ENCODE measurements at places on chromosomes 4 and X.

GRCh38 chr4:142719854-142720541, 126.1 kb downstream of the INPP4B start:
- no peak for DNase-seq

DNA sequence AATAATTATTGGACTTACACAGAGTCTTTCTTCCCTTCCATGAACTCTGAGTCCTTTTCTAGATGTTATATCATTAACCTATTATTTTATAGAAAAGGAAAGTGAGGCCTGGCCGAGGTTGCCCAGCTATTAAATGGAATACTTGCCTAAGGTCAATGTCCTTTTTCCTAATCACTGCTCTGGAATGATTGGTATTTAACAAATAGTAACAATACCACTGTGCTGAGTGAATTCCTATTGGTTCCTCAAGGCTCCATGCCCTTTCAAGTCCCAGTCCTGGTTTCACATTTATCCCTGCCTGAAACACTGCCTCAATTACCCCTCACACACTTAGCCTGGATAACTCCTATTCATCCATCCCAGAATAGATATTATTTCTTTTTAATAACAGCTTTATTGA, 6.2 kb downstream of the TCEAL9 start:
- no peak for DNase-seq

DNA sequence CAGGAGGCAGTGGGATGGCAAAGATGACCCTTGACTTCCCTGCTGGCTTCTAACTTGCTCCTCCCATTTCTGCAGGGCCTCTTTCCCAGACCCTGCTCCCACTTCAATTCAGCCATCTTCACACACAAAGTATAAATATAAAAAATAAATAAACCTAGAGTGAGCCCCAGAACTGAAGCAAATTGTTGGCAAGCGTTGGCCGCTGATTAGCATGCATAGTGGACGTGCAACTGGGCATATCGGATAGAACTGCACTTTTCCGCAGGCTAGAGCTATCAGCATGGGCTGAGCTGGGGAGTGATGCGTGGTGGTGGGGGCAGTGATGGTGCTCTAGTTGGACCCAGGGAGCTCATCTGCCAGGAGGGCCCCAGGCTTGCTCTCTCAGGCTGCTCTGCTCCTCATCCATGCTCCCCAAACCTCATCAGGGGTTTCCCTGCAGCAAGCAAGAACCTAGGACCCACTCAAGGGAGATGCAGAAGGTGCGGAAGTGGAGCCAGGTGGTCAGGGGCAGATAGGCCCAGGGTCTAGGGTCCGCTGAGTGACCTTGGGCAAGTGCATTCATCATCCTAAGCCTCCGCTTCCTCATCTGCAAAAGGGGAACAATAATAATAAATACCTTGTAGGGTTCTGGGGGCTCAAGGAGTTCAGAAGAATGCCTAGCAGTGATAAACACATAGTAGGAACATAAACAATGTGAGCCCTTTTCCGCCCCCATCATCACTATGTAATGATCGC, 146.8 kb upstream of the PJA1 start:
- no peak for DNase-seq

DNA sequence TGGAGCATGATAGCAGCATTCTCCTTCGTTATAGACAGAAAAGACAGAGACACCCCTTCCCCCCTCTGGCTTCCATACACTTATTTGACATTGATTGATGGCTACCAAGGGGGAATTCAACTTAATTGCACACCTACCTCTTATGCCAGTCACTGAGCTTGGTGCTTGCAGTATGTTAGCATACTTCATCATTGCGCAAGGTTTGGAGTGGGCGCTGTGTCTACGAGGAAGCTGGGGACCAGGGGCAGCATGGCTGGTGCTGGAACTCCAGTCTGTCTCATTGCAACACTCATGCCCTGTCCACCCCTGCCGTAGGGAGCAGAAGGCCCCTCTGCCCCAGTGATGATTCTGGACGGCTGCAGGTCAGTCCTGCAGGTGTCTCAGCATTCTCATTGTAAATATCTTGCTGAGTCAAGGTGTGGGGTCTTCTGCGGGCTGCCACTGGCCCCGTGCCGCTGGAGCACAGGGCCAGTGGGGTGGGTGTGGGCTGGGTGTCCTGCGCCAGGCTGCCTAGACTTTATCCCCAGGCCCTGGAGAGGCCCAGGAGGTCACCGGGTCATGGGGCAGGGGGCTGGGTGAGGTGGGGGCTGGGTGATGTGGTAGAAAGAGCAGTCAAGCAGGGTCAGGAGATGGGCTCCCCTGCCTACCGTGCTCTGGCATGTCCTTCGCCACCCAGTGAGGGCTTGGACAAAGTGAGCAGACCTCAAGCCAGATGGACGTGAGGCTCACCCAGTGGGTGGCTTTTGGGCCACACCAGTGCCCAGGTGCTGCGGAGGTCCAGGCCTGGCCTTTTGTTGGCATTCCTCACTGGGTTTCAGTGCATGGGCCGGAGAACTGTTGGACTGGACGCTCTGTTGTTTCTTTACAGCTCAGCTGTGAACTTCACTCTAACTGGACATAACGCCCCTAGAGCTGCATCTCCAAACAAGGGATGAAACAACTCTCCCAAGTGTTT, 85.5 kb downstream of the PSAPL1 start:
- DNase-seq, result no peak

DNA sequence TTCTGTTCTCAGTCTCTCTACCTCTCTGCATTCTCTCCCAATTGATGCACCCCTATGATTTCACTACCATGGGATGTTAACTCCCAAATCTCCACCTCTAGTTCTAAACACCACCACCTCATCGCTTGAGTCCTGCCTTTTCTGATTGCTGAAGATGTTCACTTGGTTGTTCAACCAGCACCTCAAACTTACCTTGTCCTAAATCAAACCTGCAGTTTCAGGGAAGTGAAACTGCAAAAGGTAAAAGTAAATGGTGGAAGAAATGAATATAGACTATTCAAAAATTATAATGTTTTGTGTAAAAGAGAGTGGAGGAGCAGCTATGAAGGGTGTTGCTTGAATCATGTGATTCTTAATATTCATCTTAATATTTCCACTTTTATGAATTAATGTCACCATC, 91.0 kb downstream of the PDE5A start:
- DNase-seq, result no peak

DNA sequence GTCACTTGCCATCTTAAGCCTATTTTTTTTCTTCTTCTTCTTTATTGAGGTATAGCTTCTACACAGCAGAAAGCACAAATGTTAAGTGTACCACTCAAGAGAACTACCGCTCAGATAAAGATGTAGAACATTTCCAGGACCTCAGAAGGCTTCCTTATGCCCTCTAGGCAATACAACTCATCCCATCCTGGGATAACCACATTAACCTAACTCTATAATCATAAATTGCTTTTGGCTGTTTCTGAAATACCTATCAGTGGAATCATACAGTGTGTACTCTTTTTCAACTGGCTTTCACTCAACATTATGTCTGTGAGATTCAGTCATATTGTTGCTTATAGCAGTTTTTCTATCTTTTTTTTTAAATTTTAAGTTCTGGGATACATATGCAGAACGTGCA, 51.7 kb downstream of the ARFIP1 start:
- DNase-seq, result no peak

- DNase-seq, result no peak
Measured at GRCh38 chr4:83118869-83119268, 4.3 kb upstream of the PLAC8 start.

GRCh38 chr4:24274381-24274941, 309.9 kb downstream of the DHX15 start:
- DNase-seq, result no peak

DNA sequence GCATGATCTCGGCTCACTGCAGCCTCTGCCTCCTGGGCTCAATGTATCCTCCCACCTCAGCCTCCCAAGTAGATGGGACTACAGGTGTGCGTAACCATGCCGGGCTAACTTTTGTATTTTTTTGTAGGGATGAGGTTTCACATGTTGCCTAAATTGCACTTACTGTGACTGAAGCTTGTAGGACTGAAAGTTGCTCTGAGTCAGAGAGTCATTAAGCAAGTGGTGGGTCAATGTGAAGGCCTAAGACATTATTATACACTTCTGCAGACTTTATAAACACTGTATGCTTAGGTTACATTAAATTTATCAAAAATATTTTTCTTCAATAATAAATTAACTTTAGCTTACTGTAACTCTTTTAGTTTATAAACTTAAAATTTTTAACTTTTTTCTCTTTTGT, 170.2 kb downstream of the FAT4 start:
- DNase-seq, result no peak

GRCh38 chrX:29872831-29873230, 342.5 kb upstream of the MAGEB2 start:
- no peak for DNase-seq

GRCh38 chr4:124591637-124592036, 120.9 kb downstream of the ANKRD50 start:
- DNase-seq, result no peak

DNA sequence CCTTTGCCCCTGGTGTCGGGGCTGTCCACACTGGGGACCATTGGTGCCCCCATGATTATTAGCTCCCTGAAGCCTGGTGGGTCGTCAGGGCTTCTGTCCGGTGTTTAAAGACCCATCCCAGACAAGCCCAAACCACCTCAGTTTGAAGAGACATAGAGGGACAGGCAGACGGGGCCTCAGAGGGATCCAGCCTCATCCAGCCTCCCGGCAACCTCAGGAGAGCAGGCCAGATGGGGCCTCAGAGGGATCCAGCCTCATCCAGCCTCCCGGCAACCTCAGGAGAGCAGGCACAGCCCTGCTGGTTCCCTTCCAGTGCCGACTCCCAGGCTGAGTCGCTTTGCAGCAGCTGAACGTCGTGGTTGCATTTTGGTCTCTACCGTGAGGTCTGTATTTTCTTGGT, 32.1 kb downstream of the PIGG start:
- DNase-seq, result no peak

DNA sequence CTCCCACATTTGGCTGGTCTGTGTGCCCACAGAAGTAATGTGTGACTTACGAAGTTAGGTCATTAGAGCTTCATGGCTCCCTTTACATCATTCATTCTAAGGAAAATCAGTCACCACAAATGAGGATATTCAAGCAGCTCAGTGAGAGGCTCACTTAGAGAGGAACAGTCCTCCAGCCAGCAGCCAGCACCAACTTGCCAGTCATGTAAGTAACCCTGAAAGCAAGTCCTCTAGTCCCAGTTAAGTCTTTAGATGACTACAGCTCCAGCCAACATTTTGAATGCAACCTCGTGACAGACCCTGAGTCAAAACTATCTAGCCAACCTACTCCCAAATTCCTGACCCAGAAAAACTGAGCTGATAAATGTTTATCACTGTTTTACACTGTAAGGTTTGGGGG, 71.3 kb downstream of the LRBA start:
- DNase-seq, result no peak

DNA sequence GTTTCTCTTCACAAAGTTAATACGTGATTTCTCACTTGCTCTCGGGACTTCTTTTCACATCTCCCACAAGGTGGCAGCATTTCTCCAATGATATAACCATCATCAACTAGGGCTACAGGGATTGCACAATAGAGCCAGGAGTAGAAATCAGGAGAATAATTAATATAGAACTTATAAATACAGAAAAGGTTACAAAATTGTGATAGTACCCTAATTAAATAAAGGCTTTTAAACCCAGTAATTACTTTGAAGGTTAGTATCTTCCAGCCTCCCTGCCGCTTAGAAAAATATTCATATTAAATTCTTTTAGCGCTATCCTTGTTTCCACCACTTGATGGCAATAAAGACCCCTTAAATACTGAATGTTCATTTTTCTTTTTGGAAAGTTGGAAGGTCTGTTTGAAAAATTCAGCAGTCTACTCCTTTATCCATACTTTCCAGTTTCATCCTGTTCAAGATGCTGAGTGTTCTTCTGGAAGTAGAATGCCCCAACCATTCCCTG, 65.8 kb downstream of the RASGEF1B start:
- no peak for DNase-seq

DNA sequence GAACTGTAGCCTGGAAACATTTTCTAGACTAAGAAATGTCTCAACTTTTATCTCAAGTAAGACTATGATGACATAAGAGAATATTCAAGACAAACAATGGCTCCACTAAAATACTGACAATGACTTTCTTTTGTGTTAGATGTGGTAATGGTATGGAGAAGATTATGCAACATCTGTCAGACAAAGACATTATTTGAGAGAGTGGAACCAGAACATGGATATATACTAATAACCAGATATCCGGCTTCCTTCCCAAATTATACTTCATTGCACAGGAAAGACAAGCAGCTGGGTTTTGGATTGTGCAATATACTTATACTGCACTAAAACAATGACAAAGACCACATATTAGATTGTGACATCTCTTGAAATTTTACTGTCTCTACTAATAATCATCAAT, 290.8 kb upstream of the GIMD1 start:
- no peak for DNase-seq

DNA sequence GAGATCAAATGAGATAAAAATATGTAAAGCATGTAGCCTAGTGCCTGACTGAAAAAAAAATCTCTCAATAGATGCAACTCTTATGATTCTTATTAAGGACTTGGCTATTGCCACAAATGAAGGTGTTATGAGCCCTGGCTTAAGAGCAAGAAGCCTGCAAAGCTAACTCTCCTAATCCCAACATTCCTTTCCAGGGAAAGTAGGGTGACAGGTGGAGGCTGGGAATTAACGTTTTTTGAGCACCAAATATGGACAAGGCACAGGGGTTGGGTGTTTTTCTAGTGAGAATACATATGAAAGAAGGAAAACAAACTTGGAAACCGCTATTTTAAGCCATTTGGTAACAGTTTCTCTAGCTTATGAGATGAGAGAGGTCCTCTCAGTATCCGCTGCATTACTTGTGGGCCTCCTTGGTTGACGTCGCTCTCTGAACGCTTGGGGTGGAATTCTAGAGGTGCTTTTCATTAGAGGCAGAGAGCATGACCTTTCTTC, 2.4 kb downstream of the RHOH start:
- DNase-seq, result no peak

DNA sequence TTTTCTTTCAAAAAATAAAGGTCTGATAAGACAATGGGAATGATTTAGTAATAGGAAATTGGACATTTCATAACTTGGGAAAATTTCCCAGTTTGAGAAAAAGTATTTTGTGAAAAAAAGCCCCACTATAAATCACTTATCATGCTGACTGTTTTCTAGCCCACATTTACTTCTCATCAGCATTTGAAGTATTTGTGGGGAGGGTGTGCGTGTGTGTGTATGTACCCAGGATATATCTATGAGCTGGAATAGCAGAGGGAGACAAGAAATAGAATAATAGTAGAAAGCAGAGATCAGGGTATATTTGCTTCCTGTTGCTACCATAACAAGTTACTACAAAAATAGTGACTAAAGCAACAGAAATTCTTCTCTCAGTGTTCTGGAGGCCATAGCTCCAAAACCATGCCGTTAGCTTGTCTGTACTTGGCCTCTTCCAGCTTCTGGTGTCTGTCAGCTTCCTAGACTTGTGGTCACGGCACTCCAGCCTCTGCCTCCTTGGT, 139.8 kb downstream of the PTTG2 start:
- no peak for DNase-seq

GRCh38 chrX:20477836-20478524, 211.3 kb upstream of the RPS6KA3 start:
- DNase-seq, result no peak

DNA sequence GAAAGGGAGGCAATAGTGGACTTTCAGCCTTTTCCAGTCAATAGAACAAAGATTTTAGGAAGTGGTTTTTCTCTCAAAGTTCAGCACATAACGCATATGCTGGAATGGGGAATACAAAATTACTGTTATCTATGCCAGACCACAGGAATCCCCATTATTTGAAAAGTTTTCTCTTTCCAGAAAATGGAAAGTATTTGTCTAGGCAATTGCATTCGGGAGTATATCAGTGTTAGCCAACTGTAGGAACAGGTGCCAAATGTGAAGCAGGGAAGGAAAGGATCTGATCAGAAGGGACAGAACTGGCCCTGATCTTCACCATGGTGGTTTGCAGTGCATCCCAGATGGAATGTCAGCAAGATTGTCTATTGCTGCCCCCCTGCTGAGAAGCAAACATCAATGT, 213.6 kb downstream of the CPE start:
- no peak for DNase-seq
